Esophagus mucosa (tissue), 1 donor: ENCODE measurements at places on chromosomes 13 and 19. TPM values are rescaled to one million over a fixed set of nuclear protein-coding genes. Genes with fewer than 3 reads are reported as not detected.

Gene TINCR
- total RNA-seq: 29.7 TPM

Gene DACT3
- 0.32 TPM for total RNA-seq

Gene GADD45B
- 26.3 TPM for total RNA-seq

Gene ZNF541
- total RNA-seq: 0.08 TPM

Gene CDC42EP5
- 18.2 TPM for total RNA-seq
